ENCODE measurements at places on chromosomes 2 and 18. TPM values are rescaled to one million over a fixed set of nuclear protein-coding genes. Genes with fewer than 3 reads are reported as not detected.

DNA sequence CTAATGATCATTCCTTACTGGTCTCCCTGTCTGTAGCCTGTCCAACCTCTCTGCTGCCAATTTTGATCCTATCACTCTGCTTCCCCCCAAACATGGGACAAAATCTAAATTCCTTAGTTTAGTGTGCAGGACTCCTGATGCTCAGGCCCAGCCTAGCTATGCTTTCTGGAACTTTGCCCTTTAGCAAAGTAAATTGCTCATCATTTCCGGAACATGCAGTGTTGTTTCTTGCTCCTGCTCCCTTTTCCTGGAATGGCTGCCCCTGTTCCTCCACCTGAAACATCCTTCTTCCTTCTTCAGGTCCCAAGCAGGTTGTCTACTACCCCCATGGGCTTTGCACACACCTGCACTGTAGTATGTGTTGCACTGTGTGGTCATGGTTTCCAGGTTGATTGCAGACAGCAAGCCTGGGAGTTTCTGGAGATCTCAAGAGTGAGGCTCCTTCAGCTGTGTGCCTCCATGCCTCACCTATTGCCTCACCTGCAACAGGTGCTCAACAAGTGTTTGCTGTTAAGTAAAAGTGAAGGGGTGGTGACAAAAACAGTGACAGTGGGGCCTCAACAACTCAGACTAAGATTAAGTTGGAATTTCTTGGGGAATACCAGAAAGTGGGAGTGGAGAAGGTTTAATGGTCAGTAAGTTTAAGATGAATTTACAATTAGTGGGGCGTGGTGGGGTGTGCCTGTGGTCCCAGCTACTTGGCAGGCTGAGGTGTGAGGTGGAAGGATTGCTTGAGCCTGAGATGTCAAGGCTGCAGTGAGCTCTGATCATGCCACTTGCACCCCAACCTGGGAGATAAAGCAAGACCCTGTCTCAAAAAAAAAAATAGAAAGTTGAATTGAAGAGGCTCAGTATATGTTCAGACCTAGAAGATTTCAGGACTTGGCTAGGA is 120.0 kb downstream of the DNAH6 start:
- DNase-seq = no peak

DNA sequence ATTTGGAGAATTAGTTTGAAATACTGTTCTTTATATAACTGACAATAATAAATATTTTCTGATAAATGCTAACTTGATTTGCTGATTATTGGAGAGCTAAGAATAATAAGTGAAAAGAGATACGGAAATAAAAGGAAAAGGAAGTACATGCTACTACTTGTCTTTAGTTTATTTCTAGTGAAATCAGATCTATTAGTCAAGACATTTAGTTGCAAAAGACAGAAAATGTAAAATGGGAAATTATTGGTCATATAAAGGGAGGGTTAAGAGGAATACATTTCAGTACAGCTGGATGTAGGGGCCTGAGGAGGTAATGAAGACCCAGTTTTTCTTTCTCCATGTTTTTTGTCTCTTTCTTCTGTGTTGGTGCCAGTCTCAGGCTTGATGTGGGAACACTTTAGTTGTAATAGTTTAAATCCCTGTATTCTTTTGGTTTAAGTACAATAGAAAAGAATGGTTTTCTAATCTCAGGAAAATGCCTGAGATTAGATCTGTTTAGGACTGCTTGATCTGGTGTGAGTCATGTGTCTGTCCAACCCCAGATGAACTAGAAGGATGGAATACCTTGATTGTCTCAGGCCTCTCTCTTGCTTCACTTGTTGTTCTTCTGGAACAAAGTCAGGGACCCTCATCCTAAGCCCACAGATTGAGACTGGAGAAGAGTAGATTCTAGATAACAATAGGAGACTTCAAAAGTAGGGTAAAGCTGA is 58.0 kb downstream of the PLCL1 start:
- DNase-seq = no peak

DNA sequence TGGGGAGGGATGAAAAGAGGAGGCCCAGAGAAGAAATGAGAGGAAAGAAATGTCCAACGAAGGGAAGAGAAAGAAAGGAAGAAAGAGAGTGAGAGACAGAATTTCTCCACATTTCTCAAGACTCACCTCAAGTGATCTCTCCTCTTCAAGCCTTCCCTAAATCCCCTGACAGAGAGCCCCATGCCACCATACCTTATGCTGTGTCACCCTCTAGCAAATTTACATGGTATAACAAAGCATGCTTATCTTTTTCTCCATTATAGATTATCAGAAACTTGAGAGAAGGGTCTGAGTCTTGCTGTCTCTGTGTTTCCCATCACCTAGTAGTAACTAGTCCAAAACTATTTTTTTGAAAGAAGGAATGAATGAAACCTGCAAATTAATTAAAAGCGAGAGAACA is 1208.4 kb downstream of the DPP10 start:
- no peak for DNase-seq

GRCh38 chr2:171281110-171281509 is 120.4 kb upstream of the TLK1 start:
- no peak for DNase-seq

DNA sequence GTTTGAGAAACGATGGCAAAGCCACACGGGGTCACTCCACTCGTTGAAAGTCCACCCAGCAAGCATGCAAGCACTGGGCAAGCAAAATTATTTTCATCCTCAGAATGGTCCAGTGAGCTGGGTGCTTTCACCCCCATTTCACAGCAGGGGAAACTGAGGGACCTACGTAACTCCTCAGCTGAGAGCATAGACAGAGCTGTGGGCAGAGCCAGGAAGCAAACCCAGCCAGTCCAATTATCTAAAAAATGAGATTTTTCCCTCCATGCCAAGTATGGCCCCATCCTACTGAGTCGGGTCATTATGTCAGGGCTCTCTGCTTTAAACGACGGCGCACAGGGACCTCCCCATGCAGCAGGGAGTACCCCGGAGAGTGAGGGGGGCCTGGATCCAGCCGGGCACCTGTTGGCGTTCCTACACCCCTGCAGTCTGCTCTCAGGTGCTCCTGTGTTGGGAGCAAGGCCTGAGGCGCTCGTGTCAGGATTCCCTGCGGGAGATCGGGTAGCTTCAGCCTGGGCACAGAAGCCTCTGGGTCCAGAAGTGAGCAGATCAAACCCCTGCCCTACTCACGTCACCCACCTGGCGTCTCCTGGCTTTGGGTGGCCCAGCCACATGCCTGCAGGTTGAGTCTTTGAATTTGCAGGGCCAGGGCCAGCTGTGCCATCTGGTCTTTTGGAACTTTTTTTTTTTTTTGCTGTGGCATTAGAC is 17.3 kb downstream of the TWIST2 start:
- DNase-seq = no peak

The LOXHD1 gene
- not detected for total RNA-seq

The CCDC68 gene
- total RNA-seq = not detected

The PHLPP1 gene
- 3.7 TPM for total RNA-seq

DNA sequence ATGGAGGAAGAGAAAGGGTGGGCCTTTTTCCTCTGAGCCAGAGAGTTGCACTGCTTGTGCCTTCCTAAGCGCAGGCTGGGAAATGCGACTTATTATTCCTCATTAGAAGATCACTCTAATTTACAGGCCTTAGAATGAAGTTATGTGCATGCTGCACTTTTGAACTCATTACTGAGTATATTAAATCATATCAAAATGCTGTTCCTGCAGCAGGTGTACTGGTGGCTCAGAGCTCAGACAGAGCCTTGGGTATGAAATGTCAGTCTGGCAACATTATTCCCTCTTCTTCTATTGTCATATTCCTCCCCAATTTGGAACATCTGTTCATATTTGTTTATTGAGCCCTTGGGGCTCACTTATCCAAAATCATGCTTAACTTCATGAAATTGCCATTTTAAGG is 85.5 kb downstream of the ADCYAP1 start:
- DNase-seq = no peak

- DNase-seq = no peak
Observed at GRCh38 chr2:53021292-53021691, 746.3 kb upstream of the CHAC2 start.

The CYRIA gene
- 0.53 TPM for total RNA-seq

The DLGAP1 gene
- not detected for total RNA-seq

- no peak for DNase-seq
Observed at GRCh38 chr18:9615280-9615797, 980 bp upstream of the PPP4R1 start.

The SERPINB10 gene
- total RNA-seq = 1.0 TPM

GRCh38 chr2:39470580-39470979 is 33.5 kb upstream of the MAP4K3 start:
- DNase-seq = no peak

DNA sequence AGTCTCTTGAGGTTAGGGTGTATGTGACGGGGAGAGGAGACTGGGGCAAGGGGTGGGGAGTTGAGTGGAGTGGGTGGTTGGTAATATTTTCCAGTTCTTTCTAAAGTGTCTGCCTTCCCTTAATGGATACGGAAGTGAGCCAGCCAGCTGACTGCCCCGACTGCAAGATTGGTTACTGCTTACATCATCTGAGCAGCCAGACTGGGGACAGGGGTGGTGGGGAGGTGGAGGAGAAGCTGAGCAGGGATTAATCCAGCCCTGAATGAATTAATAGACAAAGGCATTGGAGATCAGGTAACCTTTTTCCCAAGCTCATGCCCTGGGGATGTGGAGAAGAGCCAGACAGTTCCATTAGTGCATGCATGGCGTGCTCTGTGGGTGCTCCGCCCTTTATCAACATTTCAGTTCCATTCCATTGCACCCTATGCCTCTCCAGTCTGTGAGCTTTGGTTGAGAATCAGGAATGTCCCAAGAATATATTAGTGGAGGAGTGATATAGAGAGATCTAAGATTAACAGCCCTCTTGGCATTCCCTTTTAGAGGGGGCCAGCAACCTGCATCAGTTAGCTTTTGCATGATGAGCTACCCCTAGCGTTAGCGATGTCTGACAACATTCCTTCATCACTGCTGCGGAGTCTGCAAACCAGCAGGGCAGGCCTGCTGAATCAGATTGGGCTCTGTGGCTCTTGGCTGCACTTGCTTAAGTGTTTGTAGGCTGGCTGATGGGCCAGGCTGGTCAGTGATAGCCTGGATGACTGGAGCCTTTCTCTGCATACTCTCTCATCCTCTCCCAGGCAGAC is 67.4 kb downstream of the TNP1 start:
- peak; percentile 82 for DNase-seq

- peak; percentile 3 for DNase-seq
Observed at GRCh38 chr2:75994759-75995158, 284.0 kb upstream of the GCFC2 start.

DNA sequence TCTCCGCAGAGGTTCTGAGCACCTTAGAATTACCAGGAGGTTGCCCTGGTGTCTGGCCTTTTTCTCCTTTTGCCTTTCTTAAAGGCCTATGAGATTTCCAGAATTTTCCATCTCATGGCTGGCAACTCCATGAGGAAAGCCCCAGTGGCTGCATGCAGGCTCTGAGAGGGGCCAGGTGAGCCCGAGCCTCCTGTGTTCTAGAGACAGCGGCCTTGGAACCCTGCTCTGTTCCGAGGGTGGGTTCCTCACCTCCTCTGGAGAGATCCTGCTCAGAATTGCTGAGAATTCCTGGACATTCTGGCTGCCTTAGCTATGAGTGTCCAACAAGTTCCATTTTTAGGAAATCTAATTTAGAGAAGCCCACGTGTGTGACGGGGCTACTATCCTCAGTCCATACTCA is 35.7 kb upstream of the HPCAL1 start:
- no peak for DNase-seq

The GRB14 gene
- total RNA-seq = 0.48 TPM

The SLC8A1 gene
- total RNA-seq = not detected

GRCh38 chr2:104546537-104546936 is 307.4 kb upstream of the POU3F3 start:
- no peak for DNase-seq

DNA sequence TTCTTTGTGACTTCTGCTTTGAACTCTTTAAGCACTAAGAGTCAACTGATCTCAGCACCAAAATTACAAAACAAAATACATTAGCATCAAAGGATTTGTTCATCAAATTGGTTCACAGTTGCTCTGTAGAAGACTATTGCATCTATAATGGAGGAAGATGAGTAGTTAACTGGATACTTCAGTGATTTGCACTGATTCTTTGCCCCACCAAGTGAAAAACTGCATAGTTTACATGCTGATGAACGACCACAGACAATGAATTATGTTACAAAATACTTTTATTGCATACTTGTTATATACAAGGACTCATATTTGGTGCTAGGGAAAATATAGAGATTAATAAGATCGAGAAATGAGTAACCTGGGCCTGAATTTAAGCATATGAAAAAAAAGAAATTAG is 107.2 kb downstream of the SCG2 start:
- no peak for DNase-seq
